Progenitor cell of endocrine pancreas (in vitro differentiated cells): ENCODE measurements at places on chromosomes 1 and 21.

DNA sequence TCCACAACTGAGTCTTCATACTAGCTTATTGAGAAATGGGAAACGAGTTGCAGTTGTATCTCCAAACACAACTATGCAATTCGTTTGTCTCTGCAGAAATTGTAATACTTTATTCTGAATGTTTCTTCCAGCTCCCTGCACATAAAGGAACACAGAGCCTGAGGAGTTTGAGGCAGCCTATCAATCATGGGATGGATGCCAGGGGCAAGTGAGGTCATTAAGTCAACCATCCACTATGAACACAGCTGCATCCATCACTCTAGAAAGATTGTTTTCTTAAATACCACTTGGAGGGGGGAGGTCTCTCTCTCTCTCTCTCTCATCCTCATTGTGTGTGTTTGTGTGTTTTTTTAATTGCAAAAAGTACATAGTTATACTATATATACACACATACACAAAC lies 2.9 kb upstream of the PSMB2 start:
- H3K4me1 ChIP-seq, result peaks cover 25% of the 10 kb centered on the region
- no peak overlapping the region for H3K4me3 ChIP-seq
- H3K36me3 ChIP-seq, result peaks cover 3% of the 10 kb centered on the region
- peaks cover 12% of the 10 kb centered on the region for H3K27me3 ChIP-seq

- no peaks in the 10 kb centered on the region for H3K36me3 ChIP-seq
- DNase-seq, result no peak
- no peaks in the 10 kb centered on the region for H3K27me3 ChIP-seq
- no peaks in the 10 kb centered on the region for H3K4me1 ChIP-seq
- no peak overlapping the region for H3K4me3 ChIP-seq
These were observed 715.5 kb downstream of the NCAM2 start for GRCh38 chr21:21713651-21714180.

GRCh38 chr1:208604295-208604694 lies 360.1 kb upstream of the PLXNA2 start:
- DNase-seq, result no peak
- peaks cover 6% of the 10 kb centered on the region for H3K27me3 ChIP-seq
- peaks cover 13% of the 10 kb centered on the region for H3K4me1 ChIP-seq
- no peaks in the 10 kb centered on the region for H3K36me3 ChIP-seq
- no peak overlapping the region for H3K4me3 ChIP-seq

DNA sequence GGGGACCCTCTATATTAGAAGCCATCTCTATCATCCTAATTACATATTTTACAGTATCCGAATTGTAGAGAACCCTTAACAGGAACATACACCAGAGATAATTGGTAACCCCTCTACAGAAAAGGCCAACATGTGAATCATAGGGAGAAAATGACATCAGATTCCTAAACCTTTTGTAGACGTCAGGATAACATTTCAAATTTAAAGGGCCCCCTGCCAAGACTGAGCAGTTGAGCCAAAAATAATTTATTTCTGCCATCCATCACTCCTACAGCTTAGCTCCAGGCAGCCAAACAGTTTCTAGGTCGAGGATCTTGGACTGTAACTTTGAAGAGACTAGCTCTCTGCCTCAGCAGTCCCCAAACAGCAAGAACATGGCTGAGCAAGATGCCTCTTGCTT lies 21.2 kb downstream of the ZNF697 start:
- no peak overlapping the region for H3K27ac ChIP-seq
- H3K4me1 ChIP-seq, result peaks cover 31% of the 10 kb centered on the region
- DNase-seq, result no peak
- no peaks in the 10 kb centered on the region for H3K27me3 ChIP-seq
- H3K4me3 ChIP-seq, result no peak overlapping the region

DNA sequence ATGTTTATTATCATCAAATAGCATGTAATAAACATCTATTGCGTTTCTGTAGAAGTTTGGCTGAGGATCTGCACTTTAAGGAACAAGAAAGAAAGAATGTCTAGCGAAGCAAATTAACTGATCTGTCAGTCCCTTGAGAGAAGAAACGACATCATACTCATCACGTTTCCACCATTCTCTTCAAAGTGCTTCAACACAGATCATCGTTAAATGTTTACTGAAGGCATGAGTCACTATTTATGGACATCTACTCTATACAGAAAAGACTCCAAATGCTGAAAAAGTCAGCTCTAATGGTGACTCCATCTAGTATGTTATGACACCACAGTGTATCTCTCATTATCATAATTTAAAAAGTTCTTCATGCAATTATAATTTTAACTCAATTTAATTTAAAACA lies 369.1 kb downstream of the RGS7 start:
- no peak overlapping the region for H3K4me3 ChIP-seq
- no peaks in the 10 kb centered on the region for H3K36me3 ChIP-seq
- DNase-seq, result no peak
- H3K27ac ChIP-seq, result no peak overlapping the region
